ENCODE measurements at places on chromosomes 4 and X. TPM values are rescaled to one million over a fixed set of nuclear protein-coding genes. Genes with fewer than 3 reads are reported as not detected.

FGB gene
- not detected for total RNA-seq

ESX1 gene
- total RNA-seq = not detected

CTAG1A gene
- not detected for total RNA-seq

XAGE2 gene
- not detected for total RNA-seq

BEX5 gene
- 1.2 TPM for total RNA-seq

Data from urinary bladder (tissue), 4 donors.